ENCODE measurements at places on chromosomes 13 and 19.

DNA sequence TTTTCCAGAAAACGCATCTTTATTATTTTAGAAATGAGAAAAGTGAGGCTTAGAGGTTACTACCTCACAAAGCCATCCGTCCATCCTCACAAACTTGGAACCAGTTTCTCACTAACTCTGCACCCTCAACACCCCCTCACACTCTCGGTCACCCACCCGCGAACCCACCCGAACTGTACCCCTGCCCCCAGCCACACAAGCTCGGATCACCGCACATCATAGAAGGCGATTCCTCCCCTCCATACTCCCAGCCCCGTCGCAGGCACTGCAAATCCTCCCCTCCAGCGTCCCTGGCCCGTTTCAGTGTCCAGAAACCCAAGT lies 238 bp downstream of the ZNF260 start:
- no peak for DNase-seq

GRCh38 chr19:52200044-52200443 lies 10.2 kb downstream of the PPP2R1A start:
- no peak for DNase-seq

GRCh38 chr19:16922949-16923348 lies 34.1 kb downstream of the F2RL3 start:
- DNase-seq: no peak

DNA sequence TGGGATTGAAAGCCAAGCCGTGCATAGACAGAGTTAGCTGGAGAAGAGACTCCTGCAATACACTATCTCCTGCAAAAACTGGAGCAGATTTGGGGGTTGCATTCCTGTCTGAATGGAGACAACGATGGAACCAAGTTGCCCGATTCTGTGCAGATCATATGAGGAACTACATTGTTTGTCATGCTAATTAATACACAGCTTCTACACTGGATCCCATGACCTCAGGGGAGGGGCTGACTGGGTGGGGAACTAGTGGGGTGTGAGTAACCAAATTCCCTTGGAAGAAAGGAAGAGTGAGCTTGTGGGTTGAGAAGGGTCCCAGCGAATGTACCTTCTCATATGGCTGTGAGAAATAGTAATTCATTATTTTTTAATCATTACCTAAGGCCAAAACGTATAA lies 214.0 kb downstream of the LHFPL6 start:
- DNase-seq: no peak

GRCh38 chr19:17358395-17358794 lies 18.7 kb downstream of the PLVAP start:
- DNase-seq: no peak

GRCh38 chr19:18651733-18652132 lies 14.9 kb downstream of the KLHL26 start:
- DNase-seq: no peak

DNA sequence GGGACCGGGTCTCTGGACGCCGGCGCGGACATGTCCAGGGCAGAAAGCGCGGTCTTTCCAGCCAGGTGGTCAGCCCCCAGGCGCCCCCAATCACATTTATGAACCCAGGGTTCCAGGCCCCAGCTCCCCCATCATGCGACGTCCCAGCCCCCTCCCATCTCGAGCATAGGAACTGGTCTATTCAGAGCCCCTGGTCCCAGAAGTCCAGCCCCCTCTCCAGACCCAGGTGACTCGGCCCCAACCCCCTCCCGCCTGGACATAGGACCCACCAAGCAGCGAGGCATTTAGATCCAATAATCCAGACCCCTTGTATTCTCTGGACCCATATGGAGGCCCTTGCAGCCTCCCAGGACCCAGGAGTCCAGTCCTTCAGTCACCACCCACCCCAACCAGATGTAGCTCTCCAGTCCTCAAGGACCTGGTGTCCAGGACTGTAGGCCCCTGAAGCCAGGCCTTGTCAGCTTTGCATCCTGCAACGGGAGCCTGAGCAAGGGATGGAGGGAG lies 501 bp downstream of the APLP1 start:
- DNase-seq: no peak

- no peak for DNase-seq
Measured at GRCh38 chr13:47120282-47120681, 223.4 kb upstream of the HTR2A start.

- DNase-seq: no peak
Measured at GRCh38 chr13:92137520-92137919, 739.1 kb downstream of the GPC5 start.

- no peak for DNase-seq
Measured at GRCh38 chr13:46817095-46817494, 20.1 kb upstream of the ESD start.

DNA sequence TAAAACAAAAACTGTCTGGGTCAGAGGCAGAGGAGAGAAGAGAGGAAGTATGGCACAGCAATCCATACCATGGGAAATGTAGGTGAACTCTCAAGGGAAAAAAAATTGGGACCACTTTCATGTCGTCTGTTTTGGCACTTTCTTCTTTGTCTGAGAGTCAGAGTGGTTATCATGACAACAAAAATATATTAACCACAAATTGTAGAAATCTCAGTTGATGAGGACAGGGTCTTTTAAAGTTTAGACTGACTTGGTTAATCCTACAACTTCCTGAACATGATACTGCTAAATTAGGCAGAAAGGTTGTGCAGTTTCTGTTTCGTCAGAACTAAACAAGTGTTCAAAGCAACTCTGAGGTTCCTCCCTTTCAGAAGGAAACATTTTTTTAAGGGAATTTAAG lies 15.2 kb downstream of the KLF5 start:
- DNase-seq: no peak

- no peak for DNase-seq
Measured at GRCh38 chr13:49567491-49567890, 17.9 kb downstream of the RCBTB1 start.

- DNase-seq: no peak
Measured at GRCh38 chr13:46382224-46382623, 4.8 kb downstream of the RUBCNL start.

DNA sequence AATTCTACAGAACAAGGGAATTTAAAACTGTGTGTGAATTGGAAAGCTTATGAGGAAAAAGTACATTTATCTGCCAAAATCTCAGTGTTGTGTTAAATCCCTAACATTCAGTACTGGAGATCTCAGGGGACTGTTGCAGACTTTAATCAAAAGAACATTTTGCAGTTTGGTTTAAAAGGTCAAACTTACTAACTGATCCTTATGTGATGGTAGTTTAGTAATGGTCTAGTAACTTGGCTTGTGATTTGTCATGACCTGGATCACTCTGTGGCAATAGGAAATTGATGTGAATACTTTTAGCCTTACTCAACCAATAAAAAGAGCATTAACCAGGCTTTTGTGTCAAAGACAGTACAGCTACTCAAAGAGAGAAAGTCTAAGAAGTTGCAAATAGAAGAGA lies 862.1 kb upstream of the MIR17HG start:
- no peak for DNase-seq

- DNase-seq: no peak
Measured at GRCh38 chr13:111047326-111047725, 67.8 kb upstream of the ARHGEF7 start.

GRCh38 chr13:82898586-82898985 lies 983.7 kb downstream of the SLITRK1 start:
- no peak for DNase-seq

DNA sequence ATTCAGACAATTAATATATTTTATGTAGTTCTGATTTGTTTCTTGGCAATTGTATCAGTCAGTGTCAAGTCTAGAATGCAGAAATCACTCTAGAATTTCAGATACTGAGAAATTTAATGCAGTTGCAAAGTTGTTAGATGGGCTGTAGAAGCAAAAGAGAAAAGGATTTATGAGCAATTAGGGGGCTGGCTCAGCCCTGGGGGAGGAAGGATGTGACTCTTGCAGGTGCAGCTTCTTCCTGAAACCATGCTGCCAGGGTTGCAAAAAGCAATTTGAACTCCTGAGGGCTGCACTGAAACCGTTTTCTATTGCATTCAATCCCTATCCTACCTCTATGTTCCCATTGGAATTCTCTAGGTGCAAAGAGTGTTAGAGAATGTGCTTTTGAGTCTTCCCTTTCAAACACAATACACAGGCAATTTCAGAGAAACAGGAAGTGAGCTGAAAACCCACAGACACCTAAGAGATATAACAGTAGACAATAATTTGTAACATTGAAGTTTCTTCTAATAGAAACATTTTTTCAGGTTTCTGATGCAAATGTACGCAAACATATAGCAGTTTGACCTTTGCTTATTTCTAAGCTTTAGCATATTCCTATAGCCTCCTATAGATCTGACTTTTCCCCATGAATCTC lies 814.7 kb upstream of the ATXN8OS start:
- DNase-seq: no peak

DNA sequence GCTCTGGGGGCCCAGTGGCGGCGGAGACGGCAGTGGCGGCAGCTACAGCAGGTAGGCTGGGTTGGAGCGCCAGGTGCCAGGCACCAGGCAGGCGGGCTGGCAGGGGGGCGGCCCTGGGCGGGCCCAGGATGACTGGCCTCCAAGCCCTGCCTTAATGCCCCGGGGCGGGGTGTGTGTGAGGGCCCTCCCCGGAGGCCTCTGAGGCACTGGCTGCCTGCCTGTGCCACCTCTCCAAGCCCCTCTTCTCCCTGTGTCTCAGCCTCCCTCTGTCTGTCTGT lies at the start of gene KLK11:
TSS of gene KLK11 (minus strand) at position 63 of the 278 bp plus-strand sequence. CDS start 985 bp downstream, outside the sequence.
- no peak for DNase-seq

DNA sequence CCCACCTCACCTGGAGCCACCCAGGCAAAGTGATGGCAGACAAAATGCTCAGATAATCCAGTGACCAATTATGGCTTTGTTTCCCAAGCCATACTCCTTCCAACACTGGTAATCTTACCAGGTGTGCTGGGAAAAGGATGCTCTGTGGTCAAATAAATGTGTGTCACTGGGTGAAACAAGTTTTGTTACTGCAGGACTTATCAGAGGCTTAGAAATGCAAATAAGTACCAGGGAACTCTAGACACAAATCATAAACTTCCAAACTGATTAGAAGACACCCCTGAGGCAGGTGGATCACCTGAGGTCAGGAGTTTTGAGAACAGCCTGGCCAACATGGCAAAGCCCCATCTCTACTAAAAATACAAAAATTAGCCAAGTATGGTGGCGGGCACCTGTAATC lies 26.4 kb downstream of the PIN1 start:
- no peak for DNase-seq

DNA sequence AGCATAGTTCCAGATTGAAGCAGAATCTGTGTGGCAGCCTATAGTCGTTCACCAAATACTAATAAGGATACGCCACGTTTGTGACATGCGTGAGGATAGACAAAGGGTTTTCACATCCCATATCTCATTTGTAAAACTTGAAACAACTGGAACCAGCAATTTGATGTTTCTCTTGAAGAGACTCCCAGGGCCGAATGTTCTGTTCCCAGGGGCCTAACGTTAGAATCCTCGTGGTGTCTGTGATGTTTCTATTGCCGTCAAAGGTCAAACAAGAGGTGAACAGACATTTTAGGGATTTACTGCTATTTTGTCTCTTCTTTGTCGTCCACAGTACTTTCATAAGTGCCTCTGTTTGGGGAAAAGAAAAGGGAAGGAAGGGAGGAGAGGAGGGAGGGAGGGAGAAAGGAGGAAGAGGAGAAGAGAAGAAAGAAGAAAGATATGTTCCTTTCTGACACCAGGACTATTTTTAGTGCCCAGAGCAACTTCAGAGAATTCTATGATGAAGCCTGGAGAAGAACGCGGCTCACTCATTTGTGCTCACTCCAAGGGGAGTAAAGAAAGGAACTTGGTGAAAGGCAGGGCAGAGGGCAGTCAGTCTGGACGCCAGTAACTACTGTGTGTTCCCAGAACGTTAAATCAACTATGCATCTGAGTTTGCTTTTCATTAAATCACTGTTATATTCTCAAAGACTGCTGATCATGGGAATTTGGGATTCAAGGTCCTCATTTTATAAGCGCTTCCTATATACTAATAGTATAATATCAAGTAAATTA lies 154.5 kb downstream of the DCT start:
- DNase-seq: no peak

DNA sequence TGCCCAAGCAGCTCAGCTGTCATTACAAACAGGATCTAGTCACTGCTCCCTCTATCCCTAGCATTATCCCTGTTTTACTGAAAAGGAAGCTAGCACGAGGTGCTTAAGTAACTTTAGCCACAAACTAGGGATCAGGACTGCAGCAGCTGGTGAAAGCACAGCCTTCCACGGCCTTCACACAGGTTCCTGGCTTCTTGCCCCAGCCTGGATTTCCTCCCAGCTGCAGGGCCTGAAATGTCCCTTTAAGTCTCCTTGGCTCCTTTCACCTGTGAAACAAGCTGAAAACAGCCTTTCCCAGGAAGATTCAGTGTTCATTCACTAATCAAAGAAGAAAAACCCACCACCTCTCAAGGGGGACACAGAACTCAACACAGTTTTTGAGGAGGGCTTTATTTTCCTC lies 754.5 kb downstream of the DIAPH3 start:
- no peak for DNase-seq

DNA sequence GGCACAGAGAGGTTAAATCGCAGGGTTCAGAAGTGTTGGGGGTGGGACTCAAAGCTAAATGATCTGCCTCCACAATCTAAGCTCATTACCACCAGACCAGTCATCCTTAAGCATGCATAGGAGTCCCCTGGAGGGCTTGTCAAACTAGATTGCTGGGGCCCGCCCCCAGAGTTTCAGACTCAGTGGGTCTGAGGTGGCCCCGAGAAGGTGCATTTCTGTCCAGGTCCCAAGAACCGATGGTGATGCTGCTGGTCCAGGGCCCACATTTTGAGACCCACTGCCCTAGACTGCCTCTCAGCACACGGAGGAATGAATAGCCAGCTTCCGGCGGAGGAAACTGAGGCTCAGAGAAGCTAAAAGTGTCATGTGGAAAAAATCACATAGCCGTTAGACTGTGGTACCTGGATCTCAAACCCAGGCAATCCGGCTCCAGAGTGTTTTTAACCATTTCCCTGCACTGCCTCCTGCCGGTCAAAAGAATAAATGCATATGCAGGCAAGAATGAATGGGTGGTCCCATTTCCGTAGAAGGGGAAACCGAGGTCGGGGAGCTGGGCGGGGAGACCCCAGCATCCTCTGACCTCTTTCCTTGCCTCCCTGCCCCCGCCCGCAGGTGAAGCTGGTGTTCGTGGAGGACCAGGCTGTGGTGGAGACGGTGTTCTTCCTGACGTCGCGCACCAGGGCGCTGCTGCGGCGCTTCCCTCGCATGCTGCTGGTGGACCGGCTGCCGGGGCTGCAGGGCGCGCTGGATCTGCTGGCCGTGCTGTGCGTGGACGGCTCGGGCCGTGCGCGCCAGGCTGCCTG lies 23.8 kb downstream of the ZSWIM9 start:
- DNase-seq: no peak

- DNase-seq: no peak
Measured at GRCh38 chr19:5125797-5126497, 157.0 kb downstream of the KDM4B start.

- no peak for DNase-seq
Measured at GRCh38 chr13:31675440-31675953, 63.8 kb upstream of the RXFP2 start.

DNA sequence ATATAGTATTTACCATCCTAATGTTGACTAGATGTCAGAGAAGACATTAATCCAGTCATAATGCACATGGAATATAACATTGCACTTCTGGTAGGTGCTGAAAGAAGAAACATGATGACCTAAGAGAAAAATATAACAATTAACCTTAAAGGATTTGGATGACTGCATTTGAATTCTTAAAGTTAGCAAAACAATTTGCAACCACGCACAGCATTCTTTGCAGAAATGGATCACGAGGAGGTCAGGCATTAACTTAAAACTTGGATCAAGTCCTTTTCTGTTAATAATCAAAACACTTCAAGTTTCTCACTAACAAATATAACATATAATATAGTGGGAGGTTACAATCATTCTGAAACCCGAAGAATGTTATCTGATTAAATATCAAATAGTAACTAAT lies 525.0 kb upstream of the SLITRK6 start:
- no peak for DNase-seq

GRCh38 chr13:35256459-35257148 lies 219.9 kb downstream of the MAB21L1 start:
- no peak for DNase-seq

- DNase-seq: no peak
Measured at GRCh38 chr13:113470073-113470472, 16.8 kb upstream of the ADPRHL1 start.

Data from GOT3 (cell line).